ENCODE measurements at places on chromosomes 2 and 18.

GRCh38 chr2:65491381-65491905, 59.0 kb upstream of the SPRED2 start:
- H3K4me3 ChIP-seq: no peak overlapping the region
- no peak for DNase-seq
- no peak overlapping the region for H3K27ac ChIP-seq
- H3K4me1 ChIP-seq: peaks cover 11% of the 10 kb centered on the region
- H3K27me3 ChIP-seq: peaks cover 8% of the 10 kb centered on the region

- no peak overlapping the region for H3K4me3 ChIP-seq
- DNase-seq: no peak
- peaks cover 4% of the 10 kb centered on the region for H3K4me1 ChIP-seq
- no peak overlapping the region for H3K27ac ChIP-seq
Measured at GRCh38 chr2:61988462-61989366, 83.2 kb downstream of the COMMD1 start.

DNA sequence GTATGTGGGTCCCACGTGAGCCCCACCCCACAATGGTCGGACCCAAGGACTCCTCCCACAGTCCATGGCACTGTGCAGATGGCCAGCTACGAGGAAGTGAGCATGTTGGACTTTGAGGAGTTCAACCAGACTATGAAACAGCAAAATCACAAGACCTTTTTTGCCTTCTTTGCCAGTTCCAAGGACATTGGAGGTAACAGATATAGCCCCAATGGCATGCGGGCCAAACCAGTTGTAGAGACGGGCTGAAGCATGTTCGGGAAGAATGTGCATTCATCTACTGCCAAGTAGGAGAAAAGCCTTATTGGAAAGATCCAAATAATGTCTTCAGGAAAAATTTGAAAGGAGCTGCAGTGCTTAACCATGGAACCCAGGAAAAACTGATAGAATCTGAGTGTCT, 12.6 kb downstream of the DNER start:
- no peak overlapping the region for H3K4me3 ChIP-seq
- H3K27ac ChIP-seq: no peak overlapping the region
- peaks cover 33% of the 10 kb centered on the region for H3K27me3 ChIP-seq
- no peak for DNase-seq
- no peaks in the 10 kb centered on the region for H3K4me1 ChIP-seq

DNA sequence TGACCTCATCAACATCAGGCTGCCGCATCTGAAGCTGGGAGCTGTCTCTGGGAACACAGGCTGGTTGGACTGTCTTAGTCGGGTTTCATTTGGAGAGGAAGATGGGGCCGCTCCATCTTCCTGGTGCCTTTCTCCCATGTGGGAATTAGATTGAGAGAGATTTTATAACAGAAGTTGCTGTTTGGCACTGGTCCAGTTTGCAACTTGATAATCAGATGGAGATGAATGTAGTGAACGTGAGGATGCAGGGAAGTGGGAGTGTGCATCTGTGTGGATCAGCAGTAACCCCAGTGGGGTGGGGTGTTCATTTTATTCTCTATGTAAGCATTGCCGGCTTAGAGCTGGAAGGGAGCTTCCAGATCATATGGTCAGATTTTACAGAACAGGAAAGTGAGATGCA, 250.9 kb downstream of the DCDC2C start:
- no peak overlapping the region for H3K4me3 ChIP-seq
- H3K36me3 ChIP-seq: no peaks in the 10 kb centered on the region
- H3K27ac ChIP-seq: no peak overlapping the region
- H3K4me1 ChIP-seq: peaks cover 7% of the 10 kb centered on the region
- peaks cover 15% of the 10 kb centered on the region for H3K27me3 ChIP-seq

GRCh38 chr2:220674033-220674432, 898.1 kb downstream of the EPHA4 start:
- no peak overlapping the region for H3K4me3 ChIP-seq
- H3K27me3 ChIP-seq: peaks cover 2% of the 10 kb centered on the region

Measured in mesothelial cell of epicardium (in vitro differentiated cells).